ENCODE measurements at places on chromosomes 1 and 21.

- no peak for DNase-seq
Observed at GRCh38 chr1:100320311-100321099, 31.8 kb upstream of the CDC14A start.

DNA sequence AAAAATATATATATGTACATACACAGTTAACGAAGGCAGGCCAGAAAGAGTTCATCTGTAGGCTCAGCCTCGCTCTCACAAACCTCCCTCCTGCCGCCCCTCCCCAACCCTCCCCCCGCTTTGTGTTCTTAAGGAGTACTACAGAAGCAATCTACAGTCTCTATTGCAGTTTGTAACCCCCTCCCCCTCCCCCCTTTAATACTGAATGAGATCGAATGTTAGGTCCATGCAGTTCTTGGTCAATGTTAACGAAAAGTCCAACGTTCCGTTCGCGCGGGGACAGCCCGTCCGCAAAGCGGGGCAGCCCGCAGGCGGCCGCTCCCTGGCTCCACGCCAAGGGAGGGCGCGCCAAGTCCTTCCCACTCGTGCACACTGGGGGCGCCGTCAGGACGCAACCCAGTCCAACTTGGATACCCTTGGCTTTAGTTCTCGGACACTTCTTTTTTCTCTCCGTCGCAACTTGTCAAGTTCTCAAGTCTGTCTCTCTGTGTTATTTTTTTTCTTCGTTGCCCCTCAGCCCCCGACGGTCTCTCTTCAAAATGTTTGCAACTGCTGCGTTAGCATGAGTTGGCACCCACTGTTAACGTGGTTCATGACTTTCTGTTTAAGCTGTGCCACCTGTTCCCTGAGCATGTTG, 2.2 kb downstream of the JUN start:
- peak; percentile 38 for DNase-seq

DNA sequence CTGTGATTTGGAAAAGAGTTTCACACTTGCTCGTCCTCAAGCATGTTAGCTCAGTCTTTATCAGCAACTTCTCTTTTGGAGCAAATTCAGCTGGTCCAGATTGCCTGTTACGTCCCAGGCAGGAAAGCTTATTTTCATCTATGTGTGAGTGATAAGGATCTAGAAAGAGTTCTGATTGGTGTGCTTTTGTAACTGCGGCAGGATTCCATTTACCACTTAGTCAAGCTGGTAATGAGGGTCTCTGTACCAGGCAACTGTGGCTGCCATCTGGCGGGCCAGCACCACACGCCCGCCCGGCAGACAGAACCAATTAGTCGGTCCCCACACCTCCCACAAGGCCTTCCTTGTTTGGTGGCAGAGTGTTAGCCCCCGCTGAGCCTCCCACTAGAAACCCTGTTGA, 21.0 kb downstream of the C1orf87 start:
- no peak for DNase-seq

DNA sequence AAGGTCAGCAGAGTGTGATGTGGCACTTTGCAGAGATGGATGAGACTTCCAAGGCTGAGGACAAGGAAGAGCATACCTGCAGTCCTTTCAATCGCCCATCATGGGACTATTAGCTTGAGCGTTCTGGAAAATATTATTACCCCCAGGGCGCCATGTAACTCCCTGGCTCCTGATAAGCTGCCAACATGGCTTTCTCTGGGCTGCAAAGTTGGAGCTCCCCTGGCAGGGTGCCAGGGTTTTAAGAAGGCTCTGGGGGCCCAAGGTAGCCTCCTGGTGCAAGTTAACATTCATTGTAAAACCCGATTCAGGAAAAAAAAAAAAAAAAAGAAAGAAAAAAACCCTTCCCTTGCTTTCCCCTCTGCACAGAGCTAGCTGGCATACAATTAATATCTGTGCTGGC, 196.7 kb downstream of the PBX1 start:
- no peak for DNase-seq

- no peak for DNase-seq
Observed at GRCh38 chr1:169110689-169111447, 4.4 kb downstream of the ATP1B1 start.

GRCh38 chr1:206735553-206736031, 35.0 kb upstream of the IL19 start:
- DNase-seq = no peak

DNA sequence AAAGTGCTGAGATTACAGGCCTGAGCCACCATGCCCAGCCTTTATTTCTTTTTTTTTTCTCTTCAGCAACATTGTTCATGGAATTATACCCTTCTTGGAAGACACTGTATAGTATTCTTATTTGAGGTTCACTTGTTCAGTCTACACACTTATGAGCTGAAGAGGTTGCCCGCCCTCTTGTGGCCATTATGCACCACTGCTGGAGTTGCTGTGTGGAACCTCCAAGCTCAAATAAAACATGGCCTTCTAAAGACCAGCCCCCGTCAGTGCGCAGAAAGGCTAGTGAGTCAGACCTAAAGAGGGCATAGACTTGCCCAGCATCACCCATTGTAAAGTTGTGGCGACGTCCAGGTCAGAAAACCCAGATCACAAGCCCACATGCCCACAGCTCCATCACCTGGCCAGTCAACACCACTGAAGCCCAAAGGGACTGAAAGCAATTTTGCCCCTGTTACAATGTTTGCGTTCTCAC, 20.4 kb downstream of the LURAP1 start:
- DNase-seq = peak; percentile 70

GRCh38 chr1:24502065-24502708, 449 bp upstream of the RCAN3 start:
- no peak for DNase-seq

DNA sequence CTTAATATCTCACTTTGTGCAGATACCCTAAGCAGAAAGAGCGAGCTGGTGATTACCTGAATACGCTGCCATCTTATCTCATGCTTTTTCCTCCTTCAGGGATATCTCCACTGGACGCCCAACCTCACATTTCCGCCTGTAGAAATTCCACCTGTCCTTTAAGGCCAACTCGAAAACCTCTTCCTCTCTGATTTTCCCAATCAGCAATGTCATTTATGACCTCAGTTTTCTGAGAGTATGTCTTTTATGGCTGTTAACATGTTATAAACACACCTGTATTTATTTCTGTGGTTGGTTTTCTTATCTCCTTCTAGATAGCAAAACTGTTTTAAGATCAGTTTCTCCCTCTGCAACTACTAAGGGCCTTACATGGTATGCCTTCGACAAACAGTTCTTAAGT, 41.1 kb downstream of the CD34 start:
- no peak for DNase-seq

- DNase-seq = no peak
Observed at GRCh38 chr1:2633366-2633935, 635 bp upstream of the MMEL1 start.

DNA sequence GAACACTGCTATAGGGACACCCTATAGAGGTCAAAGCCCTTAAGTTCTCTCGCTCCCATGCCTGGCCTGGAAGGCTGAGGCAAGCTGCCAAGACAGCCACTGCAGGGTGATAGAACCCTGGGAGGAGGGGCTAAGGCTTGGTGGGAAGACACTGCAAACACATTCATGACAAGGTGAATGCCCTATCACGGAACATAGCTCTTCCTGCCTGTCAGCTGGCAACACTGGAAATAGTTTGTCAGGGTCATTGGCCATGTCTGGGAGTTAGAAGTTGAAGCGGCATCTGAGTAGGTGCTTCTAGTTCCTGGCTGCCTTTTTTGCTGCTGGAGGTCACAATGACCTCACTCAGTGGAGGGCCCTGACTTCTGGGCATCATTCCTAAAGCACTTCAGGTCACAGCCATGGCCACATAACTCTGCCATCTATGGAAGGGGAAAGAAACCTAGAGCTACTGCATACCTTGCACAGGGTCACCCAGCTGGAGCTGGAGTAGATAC, 4.2 kb downstream of the FABP3 start:
- DNase-seq = no peak

GRCh38 chr1:31413405-31414001, 490 bp downstream of the SERINC2 start:
- DNase-seq = no peak

- DNase-seq = no peak
Observed at GRCh38 chr1:5423109-5423508, 569.1 kb downstream of the NPHP4 start.

- DNase-seq = no peak
Observed at GRCh38 chr1:30213936-30214335, 509.4 kb downstream of the MATN1 start.

- no peak for DNase-seq
Observed at GRCh38 chr1:188170411-188170810, 1341.7 kb downstream of the PLA2G4A start.

DNA sequence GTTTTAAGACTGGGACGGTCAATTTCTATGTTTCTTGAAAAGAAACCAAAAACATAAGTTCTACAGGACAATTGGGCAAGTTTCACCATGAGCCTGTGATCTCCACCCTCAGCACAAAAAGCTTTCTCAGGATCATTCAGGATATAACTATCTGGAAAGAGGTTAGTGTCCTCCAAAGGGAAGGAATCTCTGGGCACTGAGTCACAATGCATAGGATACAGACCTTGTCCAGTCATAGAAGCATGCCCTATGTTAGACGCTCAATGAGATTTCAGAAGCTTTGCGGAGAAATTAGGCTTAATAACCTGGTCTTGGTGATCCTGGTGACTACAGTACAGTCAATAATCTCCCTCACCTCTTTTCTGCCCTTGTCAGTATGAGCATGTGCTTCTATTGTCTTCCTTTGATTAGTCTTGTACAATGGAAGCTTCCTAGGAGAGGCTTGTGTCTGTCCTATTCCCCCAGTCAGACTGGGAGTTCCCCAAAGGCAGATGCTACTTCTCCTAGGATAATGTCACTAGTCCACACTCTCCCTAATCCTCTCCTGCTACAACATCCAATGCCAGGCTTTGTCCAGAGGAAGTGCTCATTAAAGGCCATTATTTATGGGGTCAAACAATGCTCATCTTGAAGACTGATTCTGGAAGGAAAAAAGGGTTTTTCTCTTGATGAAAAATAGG, 97.4 kb downstream of the KCNH1 start:
- no peak for DNase-seq

- DNase-seq = no peak
Observed at GRCh38 chr1:57132993-57133622, 167.3 kb upstream of the C8B start.
